ENCODE measurements at places on chromosomes 5 and 9. TPM values are rescaled to one million over a fixed set of nuclear protein-coding genes. Genes with fewer than 3 reads are reported as not detected.

GRCh38 chr5:137226081-137226480 is 273.0 kb downstream of the SPOCK1 start:
- H3K4me3 ChIP-seq, result no peak overlapping the region
- no peaks in the 10 kb centered on the region for H3K36me3 ChIP-seq
- no peak for DNase-seq
- H3K27ac ChIP-seq, result no peak overlapping the region
- no peaks in the 10 kb centered on the region for H3K4me1 ChIP-seq
- peaks cover 7% of the 10 kb centered on the region for H3K27me3 ChIP-seq

GRCh38 chr9:136943291-136944211 is 987 bp downstream of the FBXW5 start:
- DNase-seq, result peak; percentile 69
- peaks cover 19% of the 10 kb centered on the region for H3K36me3 ChIP-seq
- no peaks in the 10 kb centered on the region for H3K27me3 ChIP-seq
- peaks cover 20% of the 10 kb centered on the region for H3K4me1 ChIP-seq
- peak overlapping the region; percentile 76 for H3K27ac ChIP-seq

- H3K27ac ChIP-seq, result no peak overlapping the region
- DNase-seq, result no peak
- no peak overlapping the region for H3K4me3 ChIP-seq
- H3K36me3 ChIP-seq, result no peaks in the 10 kb centered on the region
Observed at GRCh38 chr9:113853333-113853732, 22.8 kb upstream of the ZNF618 start.

GRCh38 chr9:124139001-124139400 is 118.7 kb upstream of the NEK6 start:
- peaks cover 5% of the 10 kb centered on the region for H3K27me3 ChIP-seq
- H3K36me3 ChIP-seq, result no peaks in the 10 kb centered on the region
- H3K27ac ChIP-seq, result no peak overlapping the region
- DNase-seq, result no peak
- H3K4me1 ChIP-seq, result no peaks in the 10 kb centered on the region

GRCh38 chr5:61706751-61707150 is 374.7 kb downstream of the ZSWIM6 start:
- no peak for DNase-seq
- H3K27me3 ChIP-seq, result peaks cover 9% of the 10 kb centered on the region
- H3K36me3 ChIP-seq, result no peaks in the 10 kb centered on the region
- no peak overlapping the region for H3K27ac ChIP-seq
- no peaks in the 10 kb centered on the region for H3K4me1 ChIP-seq
- no peak overlapping the region for H3K4me3 ChIP-seq

DNA sequence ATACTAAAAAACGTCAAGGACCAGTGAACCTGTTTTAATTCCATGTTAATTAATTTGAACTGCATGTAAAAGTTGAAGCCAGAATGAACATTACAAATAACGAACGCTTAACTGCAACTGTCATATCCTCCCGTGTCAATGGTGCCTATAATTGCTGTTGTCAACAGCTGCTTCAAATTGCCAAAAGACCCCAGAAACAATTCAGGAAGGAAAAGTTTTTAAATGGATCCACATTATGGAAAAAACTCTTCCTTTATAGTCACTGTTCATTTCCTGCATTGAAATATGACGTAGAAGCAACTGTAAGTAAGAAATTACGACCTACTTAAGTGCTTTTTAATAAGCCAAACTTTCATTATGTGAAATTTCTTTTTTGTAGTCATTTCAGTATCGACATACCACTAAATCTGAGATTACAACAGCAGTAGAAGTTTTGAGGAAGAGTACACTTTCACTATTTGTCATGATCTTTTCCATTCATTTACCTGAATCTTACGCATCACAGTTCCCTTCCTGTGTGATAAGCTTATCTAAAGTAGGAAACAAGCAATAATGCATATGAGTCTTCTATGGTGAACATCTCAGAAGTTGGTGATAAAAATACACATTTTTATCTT is 37.8 kb downstream of the MEF2C start:
- no peak for DNase-seq
- peaks cover 2% of the 10 kb centered on the region for H3K4me1 ChIP-seq
- H3K4me3 ChIP-seq, result no peak overlapping the region
- H3K27ac ChIP-seq, result no peak overlapping the region

DNA sequence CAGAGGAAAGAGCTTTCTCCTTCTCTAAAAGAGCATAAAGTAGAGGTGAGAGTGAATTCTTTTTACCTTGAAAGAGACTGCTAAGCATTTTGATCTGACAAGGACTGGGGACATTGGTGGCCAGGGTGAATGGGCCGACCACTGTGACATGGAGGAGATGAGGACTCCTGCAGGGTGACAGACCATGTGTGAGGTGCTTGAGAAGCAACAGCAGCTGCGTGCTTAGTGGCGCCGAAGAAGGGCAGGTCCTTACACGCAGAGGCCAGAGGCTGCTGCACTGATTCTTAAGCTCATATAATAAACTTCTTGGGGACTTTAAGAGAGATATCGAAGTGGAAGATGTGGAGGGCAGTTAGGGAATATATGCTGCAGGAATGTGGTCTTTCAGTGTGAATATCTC is 8.7 kb upstream of the JAKMIP2 start:
- DNase-seq, result no peak
- no peaks in the 10 kb centered on the region for H3K27me3 ChIP-seq
- no peak overlapping the region for H3K4me3 ChIP-seq
- no peak overlapping the region for H3K27ac ChIP-seq
- H3K4me1 ChIP-seq, result no peaks in the 10 kb centered on the region
- H3K36me3 ChIP-seq, result no peaks in the 10 kb centered on the region

DNA sequence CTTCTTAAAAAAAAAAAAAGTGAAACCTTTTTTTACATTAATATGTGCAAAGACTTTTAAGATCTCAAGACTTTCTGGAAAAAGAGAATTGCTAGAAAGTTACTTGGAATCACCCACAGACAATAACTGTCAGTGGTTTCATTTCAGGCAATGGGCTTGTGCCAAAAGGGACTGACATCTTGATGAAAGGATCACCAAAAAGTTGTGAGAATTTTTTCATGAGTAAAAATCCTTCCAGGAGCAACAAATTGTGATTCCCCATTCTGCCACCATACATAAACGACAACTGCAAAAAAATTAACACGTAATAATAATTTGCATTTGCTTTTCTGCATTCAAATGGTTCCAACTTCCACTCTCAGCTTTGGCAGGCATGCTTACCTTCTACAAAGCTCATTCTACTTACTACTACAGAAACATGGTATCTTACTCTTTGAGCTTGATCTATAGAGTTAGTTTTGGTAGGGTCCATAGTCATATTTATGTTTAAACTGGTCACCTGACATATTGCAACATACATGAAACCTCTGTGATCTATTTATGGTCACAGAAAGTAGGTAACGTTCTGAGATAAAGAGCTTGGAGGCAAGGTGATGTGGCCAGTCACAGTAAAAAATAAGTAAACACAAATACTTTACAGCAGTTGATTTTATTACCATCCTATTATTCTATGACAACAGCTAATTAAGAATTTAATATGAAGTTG is 3.0 kb downstream of the NREP start:
- H3K27ac ChIP-seq, result no peak overlapping the region
- H3K27me3 ChIP-seq, result peaks cover 35% of the 10 kb centered on the region
- H3K4me3 ChIP-seq, result no peak overlapping the region
- H3K36me3 ChIP-seq, result no peaks in the 10 kb centered on the region
- DNase-seq, result no peak

GRCh38 chr5:79005151-79005550 is 20.0 kb upstream of the ARSB start:
- DNase-seq, result no peak
- peaks cover 63% of the 10 kb centered on the region for H3K27me3 ChIP-seq
- no peaks in the 10 kb centered on the region for H3K36me3 ChIP-seq
- H3K27ac ChIP-seq, result no peak overlapping the region
- no peak overlapping the region for H3K4me3 ChIP-seq

GRCh38 chr5:1255081-1255561 is 29.9 kb downstream of the SLC6A18 start:
- no peak overlapping the region for H3K27ac ChIP-seq
- no peak overlapping the region for H3K4me3 ChIP-seq
- no peaks in the 10 kb centered on the region for H3K36me3 ChIP-seq
- DNase-seq, result peak; percentile 74

DNA sequence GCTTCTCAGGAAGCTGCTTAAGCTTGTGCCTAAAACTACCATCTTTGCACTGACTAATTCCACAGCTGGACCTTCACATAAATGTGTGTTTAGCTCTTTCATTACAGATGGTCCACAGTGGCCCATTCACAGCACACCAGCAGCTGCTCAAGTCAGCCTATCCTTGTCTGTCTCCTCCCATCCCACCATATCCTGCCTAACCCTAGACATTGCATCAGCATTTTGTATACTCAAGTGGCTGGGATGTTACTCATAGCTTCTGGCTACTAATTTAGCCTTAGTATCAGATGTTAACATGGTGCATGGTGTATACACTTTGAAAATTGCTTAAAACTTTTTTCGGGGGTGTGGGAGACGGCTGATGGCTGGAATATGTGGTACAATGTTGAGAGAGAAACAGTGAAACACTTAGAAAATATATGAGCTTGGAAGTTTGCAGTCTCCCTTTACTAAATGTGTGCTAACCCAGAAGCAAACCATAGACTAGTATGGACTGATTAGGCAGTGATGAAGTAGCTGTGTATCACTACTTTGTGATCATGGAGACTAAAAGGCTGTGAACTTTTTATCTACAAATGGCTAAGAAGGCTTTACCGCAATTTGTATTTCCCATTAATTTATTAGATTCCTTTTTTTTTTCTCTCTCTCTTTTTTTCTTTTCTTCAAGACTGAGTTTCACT is 83.1 kb downstream of the JMY start:
- no peak overlapping the region for H3K27ac ChIP-seq
- peaks cover 6% of the 10 kb centered on the region for H3K36me3 ChIP-seq
- no peak overlapping the region for H3K4me3 ChIP-seq

GRCh38 chr5:160021831-160022446 is 13.0 kb downstream of the TTC1 start:
- H3K27me3 ChIP-seq, result no peaks in the 10 kb centered on the region
- H3K4me1 ChIP-seq, result peaks cover 22% of the 10 kb centered on the region
- peaks cover 19% of the 10 kb centered on the region for H3K36me3 ChIP-seq
- no peak overlapping the region for H3K4me3 ChIP-seq

- H3K4me1 ChIP-seq, result peaks cover 4% of the 10 kb centered on the region
- H3K36me3 ChIP-seq, result peaks cover 2% of the 10 kb centered on the region
- H3K27ac ChIP-seq, result no peak overlapping the region
- no peak for DNase-seq
- no peaks in the 10 kb centered on the region for H3K27me3 ChIP-seq
- H3K4me3 ChIP-seq, result no peak overlapping the region
Observed at GRCh38 chr5:126931963-126932660, 98.2 kb downstream of the MARCHF3 start.

GRCh38 chr5:127988146-127988760 is 95.3 kb upstream of the SLC12A2 start:
- H3K36me3 ChIP-seq, result peaks cover 2% of the 10 kb centered on the region
- H3K27ac ChIP-seq, result no peak overlapping the region
- no peaks in the 10 kb centered on the region for H3K4me1 ChIP-seq
- no peak for DNase-seq

GRCh38 chr5:132460846-132461568 is 29.6 kb downstream of the IRF1 start:
- peaks cover 46% of the 10 kb centered on the region for H3K36me3 ChIP-seq
- H3K4me3 ChIP-seq, result no peak overlapping the region
- no peaks in the 10 kb centered on the region for H3K27me3 ChIP-seq
- H3K27ac ChIP-seq, result peak overlapping the region; percentile 99
- no peak for DNase-seq
- H3K4me1 ChIP-seq, result peaks cover 94% of the 10 kb centered on the region

- DNase-seq, result no peak
- H3K27ac ChIP-seq, result no peak overlapping the region
- peaks cover 82% of the 10 kb centered on the region for H3K36me3 ChIP-seq
- peaks cover 28% of the 10 kb centered on the region for H3K4me1 ChIP-seq
- H3K4me3 ChIP-seq, result no peak overlapping the region
Observed at GRCh38 chr5:141525653-141526052, 36.8 kb downstream of the PCDHGC5 start.

DNA sequence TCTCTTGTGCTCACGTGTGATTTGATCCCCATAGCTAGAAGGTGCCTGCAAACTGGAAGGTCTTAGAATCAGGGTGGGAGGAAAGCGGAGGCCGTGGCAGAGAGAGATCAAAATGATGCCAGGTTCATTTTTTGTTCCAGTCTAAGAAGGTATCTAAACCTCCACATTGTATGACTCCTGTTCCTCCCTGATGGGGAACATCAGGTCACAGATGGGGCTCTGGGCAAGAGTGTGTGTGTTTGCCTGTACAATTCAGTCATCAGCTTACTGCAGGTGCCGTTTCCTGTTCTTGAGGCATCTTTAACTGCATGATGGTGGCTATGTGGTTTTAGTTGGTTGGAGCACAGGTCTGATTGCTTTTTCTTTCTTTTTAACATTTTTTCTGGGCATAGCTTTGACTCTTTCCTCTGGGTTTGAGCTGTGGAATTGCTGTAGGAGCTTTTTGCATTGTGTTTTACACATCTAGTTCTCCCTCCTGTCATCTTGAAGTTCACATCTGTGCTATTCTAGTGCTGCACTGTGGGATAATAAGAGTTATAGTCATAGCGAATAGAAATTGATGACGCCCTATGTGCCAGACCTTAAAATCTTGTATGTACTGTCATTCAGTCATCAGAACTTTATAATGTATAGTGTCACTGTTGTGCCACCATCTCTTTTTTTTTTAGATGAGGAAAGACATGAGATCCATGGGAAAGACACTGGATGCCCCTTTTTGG is 30.8 kb downstream of the ARHGAP26 start:
- peak overlapping the region; percentile 70 for H3K4me3 ChIP-seq
- peak overlapping the region; percentile 95 for H3K27ac ChIP-seq
- H3K4me1 ChIP-seq, result peaks cover 68% of the 10 kb centered on the region
- peak; percentile 81 for DNase-seq
- H3K36me3 ChIP-seq, result peaks cover 13% of the 10 kb centered on the region

- peaks cover 4% of the 10 kb centered on the region for H3K4me1 ChIP-seq
- peaks cover 8% of the 10 kb centered on the region for H3K36me3 ChIP-seq
- no peak for DNase-seq
- H3K27me3 ChIP-seq, result no peaks in the 10 kb centered on the region
- H3K4me3 ChIP-seq, result no peak overlapping the region
Observed at GRCh38 chr9:6959270-6960000, 201.7 kb downstream of the KDM4C start.

Gene C9orf50
- not detected for total RNA-seq

Gene PCDHB16
- not detected for total RNA-seq

Gene SOHLH1
- not detected for total RNA-seq

Gene RGS7BP
- total RNA-seq, result not detected

Gene ANKRD20A1
- not detected for total RNA-seq

Gene CTNND2
- not detected for total RNA-seq

Gene OR1Q1
- not detected for total RNA-seq
